ENCODE measurements at places on chromosomes 7 and 10.

- H3K27ac ChIP-seq = no peak overlapping the region
- H3K36me3 ChIP-seq = no peaks in the 10 kb centered on the region
- DNase-seq = no peak
- H3K4me3 ChIP-seq = no peak overlapping the region
Observed at GRCh38 chr10:36341471-36341870, 699.4 kb upstream of the FZD8 start.

GRCh38 chr10:38159004-38159403, 64.9 kb downstream of the ZNF37A start:
- no peak for DNase-seq
- no peak overlapping the region for H3K27ac ChIP-seq
- H3K4me3 ChIP-seq = no peak overlapping the region
- H3K4me1 ChIP-seq = no peaks in the 10 kb centered on the region

GRCh38 chr10:96309628-96310320, 5.5 kb downstream of the DNTT start:
- H3K4me1 ChIP-seq = peaks cover 6% of the 10 kb centered on the region
- peak overlapping the region; percentile 14 for H3K27ac ChIP-seq
- H3K36me3 ChIP-seq = no peaks in the 10 kb centered on the region
- no peak overlapping the region for H3K4me3 ChIP-seq
- no peaks in the 10 kb centered on the region for H3K27me3 ChIP-seq
- no peak for DNase-seq

DNA sequence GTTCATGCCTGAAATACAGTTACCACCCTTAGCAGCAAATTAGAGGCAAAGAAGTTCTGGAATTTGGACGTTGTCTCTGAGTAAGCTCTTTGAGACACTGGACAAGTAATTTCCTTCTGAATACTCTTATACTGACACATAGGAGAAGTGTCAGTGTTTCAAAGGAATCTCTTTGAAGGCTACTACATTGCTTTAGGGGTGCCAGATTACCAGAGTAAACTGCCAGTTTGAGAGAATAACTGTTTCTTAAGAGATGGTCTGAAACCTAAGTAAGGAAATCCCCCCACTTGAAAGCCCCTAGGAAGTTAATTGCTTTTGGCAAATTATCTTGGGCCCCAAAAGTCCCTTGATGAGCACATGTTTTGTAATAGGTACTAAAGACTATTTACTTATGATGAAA, 3.4 kb downstream of the FAS start:
- no peak for DNase-seq
- peak overlapping the region; percentile 88 for H3K4me3 ChIP-seq
- H3K27me3 ChIP-seq = no peaks in the 10 kb centered on the region

DNA sequence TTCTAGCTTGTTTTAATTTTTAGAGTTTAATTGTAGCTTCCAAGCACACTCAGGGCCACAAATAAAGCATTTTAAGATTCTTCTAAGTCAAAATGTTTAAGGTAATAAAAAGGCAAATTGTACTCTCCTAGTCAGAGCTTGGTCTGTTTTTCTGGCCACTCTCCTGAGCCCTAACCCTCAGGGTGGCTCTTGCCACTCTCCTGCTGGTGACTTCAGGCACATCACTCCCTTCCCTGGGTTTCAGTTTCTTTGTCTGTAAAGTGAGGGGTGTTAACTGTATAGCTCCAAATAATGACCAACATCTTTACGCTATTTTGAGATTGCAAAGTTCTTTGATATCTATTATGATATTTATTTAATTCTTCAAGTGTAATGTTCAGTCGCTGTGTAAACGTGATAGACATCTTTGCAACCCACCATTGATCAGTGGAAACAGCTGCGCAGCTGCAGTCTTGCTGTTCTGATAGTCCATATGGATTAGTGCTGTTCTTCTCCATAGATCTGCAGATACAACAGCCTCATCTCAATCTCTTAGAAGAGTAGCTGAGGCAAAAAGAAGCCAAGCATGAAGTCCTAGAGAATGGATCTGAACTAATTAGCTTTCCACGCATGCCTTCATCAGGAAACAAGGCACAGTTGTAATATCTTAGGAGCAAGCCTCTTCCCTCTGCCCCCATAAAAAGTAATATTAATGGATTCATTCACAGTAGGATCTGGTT, 189.9 kb downstream of the PLPP4 start:
- H3K36me3 ChIP-seq = no peaks in the 10 kb centered on the region
- no peaks in the 10 kb centered on the region for H3K27me3 ChIP-seq
- no peak overlapping the region for H3K27ac ChIP-seq
- H3K4me1 ChIP-seq = no peaks in the 10 kb centered on the region
- DNase-seq = no peak
